ENCODE measurements at places on chromosomes 1 and 21.

GRCh38 chr1:204447190-204447589 lies 35.6 kb upstream of the PPP1R15B start:
- DNase-seq = no peak
- peaks cover 54% of the 10 kb centered on the region for H3K4me1 ChIP-seq
- H3K27me3 ChIP-seq = no peaks in the 10 kb centered on the region
- H3K4me3 ChIP-seq = no peak overlapping the region
- no peak overlapping the region for H3K27ac ChIP-seq

DNA sequence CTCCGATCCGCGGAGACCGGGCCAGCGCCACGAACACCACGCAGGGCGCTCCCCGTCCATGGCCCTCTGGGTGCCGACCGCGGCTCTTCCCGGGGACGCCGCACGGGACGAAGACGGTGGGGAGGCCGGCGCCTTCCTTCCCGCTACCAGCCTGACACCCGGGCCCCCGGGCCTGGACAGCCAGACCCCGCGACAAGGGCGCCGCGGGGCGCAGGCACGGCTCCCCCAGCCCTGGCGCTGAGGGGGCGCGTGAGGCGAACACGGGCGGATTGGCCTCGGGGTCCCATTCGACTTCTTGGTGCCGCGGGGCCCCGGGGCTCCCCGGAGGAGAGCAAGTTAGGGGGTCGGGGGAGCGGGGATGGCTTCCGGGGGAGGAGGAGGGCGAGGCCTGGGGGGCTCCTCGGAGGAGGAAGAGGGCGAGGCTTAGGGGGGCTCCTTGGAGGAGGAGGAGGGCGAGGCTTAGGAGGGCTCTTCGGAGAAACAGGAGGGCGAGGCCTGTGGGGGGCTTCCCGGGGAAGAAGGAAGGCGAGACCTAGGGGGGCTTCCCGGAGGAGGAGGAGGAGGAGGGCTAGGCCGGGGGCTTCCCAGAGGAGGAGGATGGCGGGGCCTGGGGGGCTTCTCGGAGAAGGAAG lies 537 bp upstream of the KLHL17 start:
- H3K27me3 ChIP-seq = peaks cover 2% of the 10 kb centered on the region
- peaks cover 11% of the 10 kb centered on the region for H3K36me3 ChIP-seq
- H3K4me1 ChIP-seq = peaks cover 7% of the 10 kb centered on the region
- peak overlapping the region; percentile 97 for H3K4me3 ChIP-seq
- no peak for DNase-seq

- H3K27me3 ChIP-seq = peaks cover 3% of the 10 kb centered on the region
- H3K4me3 ChIP-seq = peak overlapping the region; percentile 58
- peak; percentile 17 for DNase-seq
- peaks cover 70% of the 10 kb centered on the region for H3K36me3 ChIP-seq
- peak overlapping the region; percentile 99 for H3K27ac ChIP-seq
Observed at GRCh38 chr1:100941098-100941527, 45.2 kb downstream of the SLC30A7 start.

- no peaks in the 10 kb centered on the region for H3K36me3 ChIP-seq
- no peaks in the 10 kb centered on the region for H3K4me1 ChIP-seq
- H3K4me3 ChIP-seq = no peak overlapping the region
- H3K27me3 ChIP-seq = no peaks in the 10 kb centered on the region
Observed at GRCh38 chr21:46127239-46128105, 27.9 kb downstream of the FTCD start.

DNA sequence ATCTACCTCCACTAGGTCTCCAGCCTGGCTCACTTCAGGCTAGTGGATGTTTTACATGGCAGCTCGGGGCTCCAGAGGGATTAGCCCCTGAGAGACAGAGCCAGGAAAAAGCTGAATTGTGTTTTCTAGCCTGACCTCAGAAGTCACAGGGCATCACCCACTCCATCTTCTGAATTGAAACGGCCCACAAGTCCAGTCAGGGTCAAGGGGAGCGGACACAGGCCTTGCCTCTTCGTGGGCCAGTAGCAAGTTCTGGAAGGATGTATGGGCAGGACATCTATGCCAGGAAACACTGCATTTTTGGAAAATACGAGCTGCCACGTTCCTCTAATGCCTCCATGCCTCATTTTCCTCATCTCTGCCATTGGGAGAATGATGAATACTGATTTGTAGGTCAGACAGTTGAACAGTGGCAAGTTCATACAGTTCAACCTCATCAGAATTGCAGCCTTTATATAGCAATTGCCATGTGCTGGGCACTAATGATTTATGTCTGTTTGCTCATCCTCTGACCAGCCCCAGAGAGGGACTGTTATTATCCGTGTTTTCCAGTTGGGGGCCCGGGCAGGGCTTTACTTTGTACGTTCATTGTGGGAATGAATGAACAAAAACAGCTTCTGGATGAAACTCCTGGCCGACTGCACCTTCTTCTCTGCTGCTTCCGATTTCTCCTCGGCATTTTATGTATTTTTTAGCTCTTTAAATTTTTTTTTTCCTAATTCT lies 23.2 kb upstream of the PCBP3 start:
- no peaks in the 10 kb centered on the region for H3K36me3 ChIP-seq
- H3K4me1 ChIP-seq = peaks cover 12% of the 10 kb centered on the region
- no peak overlapping the region for H3K27ac ChIP-seq
- H3K27me3 ChIP-seq = peaks cover 25% of the 10 kb centered on the region
- H3K4me3 ChIP-seq = no peak overlapping the region
- DNase-seq = no peak

GRCh38 chr1:29990304-29990703 lies 733.1 kb downstream of the MATN1 start:
- no peaks in the 10 kb centered on the region for H3K4me1 ChIP-seq
- H3K27me3 ChIP-seq = no peaks in the 10 kb centered on the region
- no peak for DNase-seq
- no peaks in the 10 kb centered on the region for H3K36me3 ChIP-seq

DNA sequence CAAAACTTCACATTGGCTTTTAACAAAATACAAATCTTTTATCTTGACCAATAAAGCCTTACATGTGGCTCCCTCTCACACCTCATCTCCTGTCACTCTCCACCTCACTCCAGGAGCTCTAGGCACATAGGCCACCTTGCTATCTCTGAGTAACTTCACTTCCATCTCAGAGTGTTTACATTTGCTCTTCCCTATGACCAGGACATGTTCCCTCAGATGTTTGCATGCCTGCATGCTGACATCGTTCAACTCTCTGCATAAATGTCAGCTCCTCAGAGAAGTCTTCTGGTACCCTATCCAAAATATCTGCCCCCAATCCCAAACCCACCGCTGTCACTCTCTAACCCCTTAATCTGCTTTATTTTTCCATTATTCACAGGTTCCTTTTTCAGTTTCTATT lies 110.9 kb downstream of the TOMM20 start:
- H3K27ac ChIP-seq = peak overlapping the region; percentile 95
- DNase-seq = no peak
- H3K4me1 ChIP-seq = peaks cover 89% of the 10 kb centered on the region

- H3K4me3 ChIP-seq = no peak overlapping the region
- H3K36me3 ChIP-seq = no peaks in the 10 kb centered on the region
- no peak for DNase-seq
- no peak overlapping the region for H3K27ac ChIP-seq
Observed at GRCh38 chr1:200706111-200706814, 32.4 kb upstream of the CAMSAP2 start.

- no peak for DNase-seq
- no peaks in the 10 kb centered on the region for H3K4me1 ChIP-seq
- no peak overlapping the region for H3K4me3 ChIP-seq
- no peak overlapping the region for H3K27ac ChIP-seq
Observed at GRCh38 chr1:147349533-147349932, 107.0 kb downstream of the CHD1L start.

GRCh38 chr1:207499573-207499972 lies 3.6 kb downstream of the CR1 start:
- H3K4me1 ChIP-seq = peaks cover 12% of the 10 kb centered on the region
- H3K27me3 ChIP-seq = peaks cover 42% of the 10 kb centered on the region
- DNase-seq = peak; percentile 46
- H3K4me3 ChIP-seq = no peak overlapping the region
- no peaks in the 10 kb centered on the region for H3K36me3 ChIP-seq

- H3K4me1 ChIP-seq = peaks cover 42% of the 10 kb centered on the region
- no peak for DNase-seq
- no peak overlapping the region for H3K4me3 ChIP-seq
- H3K27me3 ChIP-seq = peaks cover 2% of the 10 kb centered on the region
- peaks cover 3% of the 10 kb centered on the region for H3K36me3 ChIP-seq
Observed at GRCh38 chr1:235290740-235291502, 37.1 kb downstream of the ARID4B start.

DNA sequence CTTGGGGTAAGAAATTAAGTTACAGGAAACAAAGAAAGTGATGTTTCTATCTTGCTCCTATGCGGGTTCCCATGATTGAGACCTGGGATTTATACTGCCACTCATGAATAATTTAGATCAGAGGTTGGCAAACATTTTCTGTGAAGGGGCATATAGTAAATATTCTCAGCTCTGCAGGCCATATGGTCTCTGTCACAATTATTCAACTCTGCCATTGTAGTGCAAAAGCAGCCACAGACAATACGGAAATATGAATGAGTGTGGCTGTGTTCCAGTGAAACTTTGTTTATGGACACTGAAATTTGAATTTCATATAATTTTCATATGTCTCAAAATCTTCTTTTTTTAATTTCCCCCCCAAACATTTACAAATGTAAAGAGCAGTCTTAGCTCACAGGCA lies 127.2 kb downstream of the FOXD2 start:
- peaks cover 12% of the 10 kb centered on the region for H3K27me3 ChIP-seq
- H3K4me3 ChIP-seq = no peak overlapping the region
- no peak for DNase-seq
- no peak overlapping the region for H3K27ac ChIP-seq

DNA sequence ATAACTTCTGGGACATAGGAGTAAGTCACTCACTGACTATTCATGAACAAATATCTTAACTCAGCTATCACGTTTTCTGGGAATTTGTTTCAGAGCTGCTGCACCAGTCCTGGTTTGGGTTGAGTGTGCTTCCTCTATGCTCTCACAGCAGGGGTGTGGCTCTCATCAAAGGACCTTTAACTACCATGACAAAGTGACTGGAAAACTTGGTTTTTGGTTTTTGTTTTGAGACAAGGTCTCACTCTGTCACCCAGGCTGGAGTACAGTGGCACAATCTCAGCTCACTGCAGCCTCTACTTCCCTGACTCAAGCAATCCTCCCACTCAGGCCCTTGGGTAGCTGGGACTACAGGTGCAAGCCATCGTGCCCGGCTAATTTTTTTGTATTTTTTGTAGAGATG lies 4.1 kb downstream of the ILDR2 start:
- no peak overlapping the region for H3K27ac ChIP-seq
- DNase-seq = no peak
- H3K4me1 ChIP-seq = peaks cover 67% of the 10 kb centered on the region
- peaks cover 21% of the 10 kb centered on the region for H3K27me3 ChIP-seq
- peaks cover 3% of the 10 kb centered on the region for H3K36me3 ChIP-seq

DNA sequence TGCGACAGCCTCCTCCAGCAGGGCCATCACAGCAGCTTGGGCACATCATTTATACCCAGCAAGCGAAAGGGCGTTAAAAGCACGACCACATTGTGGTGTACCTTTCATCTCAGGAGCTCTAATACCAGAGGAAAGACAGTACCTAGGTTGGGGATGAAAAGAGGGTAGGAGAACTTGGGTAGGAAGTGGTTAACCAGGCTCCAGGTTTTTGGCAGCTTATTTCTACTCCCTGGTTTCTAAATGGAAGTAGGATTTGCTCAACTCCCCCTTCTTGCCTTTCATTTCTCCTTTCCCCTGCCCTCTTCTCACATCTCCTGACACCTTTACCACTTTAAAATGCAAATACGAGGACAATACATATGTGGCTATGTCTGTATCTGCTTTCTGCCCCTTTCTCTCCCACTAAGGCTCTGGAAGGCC lies 30.2 kb downstream of the FAM177B start:
- H3K36me3 ChIP-seq = peaks cover 2% of the 10 kb centered on the region
- DNase-seq = no peak
- peaks cover 13% of the 10 kb centered on the region for H3K27me3 ChIP-seq
- H3K4me1 ChIP-seq = no peaks in the 10 kb centered on the region

DNA sequence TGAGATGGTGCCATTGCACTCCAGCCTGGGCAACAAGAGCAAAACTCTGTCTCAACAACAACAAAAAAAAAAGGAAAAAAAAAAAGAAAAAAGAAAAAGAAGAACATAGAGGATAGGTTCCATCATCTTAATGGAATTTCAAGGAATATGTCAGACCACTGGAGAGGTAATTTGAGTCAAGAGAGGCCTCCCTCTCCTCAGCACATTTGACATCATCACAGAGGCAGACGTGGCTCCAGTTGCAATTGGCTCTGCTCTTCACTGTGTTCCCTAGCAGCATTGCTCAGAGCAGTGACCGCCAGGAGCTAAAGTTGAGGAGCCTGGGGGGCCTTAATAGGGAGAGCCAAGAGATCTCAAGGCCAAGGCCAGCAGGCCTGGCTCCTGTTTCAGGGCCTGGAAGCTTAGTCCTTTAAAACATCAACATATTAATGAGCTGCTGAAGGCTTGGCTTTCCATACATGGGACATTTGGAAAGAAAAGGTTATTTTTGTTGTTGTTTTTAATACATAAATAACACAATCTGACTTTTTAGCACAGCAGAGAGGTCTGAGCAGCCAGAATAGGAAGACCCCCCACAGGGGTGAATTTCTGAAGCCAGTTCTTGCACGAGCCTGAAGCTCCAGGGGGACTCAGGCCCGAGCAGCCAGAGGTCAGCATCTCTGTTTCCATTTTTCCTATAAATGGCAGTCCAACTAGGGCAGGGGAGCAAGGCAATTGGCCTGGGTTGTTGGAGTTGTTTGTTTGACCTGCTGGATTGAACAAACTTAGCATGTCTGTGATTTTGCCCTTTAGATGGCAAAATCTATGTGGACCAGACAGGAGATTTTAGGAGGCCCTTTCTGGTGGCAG lies 118.3 kb upstream of the FGGY start:
- no peaks in the 10 kb centered on the region for H3K4me1 ChIP-seq
- peaks cover 2% of the 10 kb centered on the region for H3K27me3 ChIP-seq
- no peak for DNase-seq
- H3K4me3 ChIP-seq = no peak overlapping the region
- no peak overlapping the region for H3K27ac ChIP-seq

DNA sequence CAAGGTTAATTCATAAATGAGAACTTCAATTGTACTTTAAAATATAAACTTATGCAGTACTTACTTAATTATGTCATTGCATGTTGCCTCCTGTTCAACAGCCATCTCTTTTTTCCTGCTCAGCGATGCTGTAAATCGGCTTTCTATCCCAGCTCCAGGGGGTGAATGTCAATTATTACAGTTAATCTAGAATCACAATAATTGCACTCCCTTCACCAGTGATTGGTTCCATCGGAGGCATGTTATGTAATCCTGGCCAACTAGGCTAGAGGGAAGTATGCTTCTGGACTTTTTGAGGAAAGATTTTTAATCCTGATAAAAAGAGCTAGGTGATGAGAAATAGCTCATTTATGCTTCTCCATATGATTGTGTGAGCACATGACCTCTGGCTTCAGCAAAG lies 53.8 kb upstream of the SGIP1 start:
- H3K4me3 ChIP-seq = no peak overlapping the region
- no peaks in the 10 kb centered on the region for H3K4me1 ChIP-seq
- no peak overlapping the region for H3K27ac ChIP-seq
- peaks cover 6% of the 10 kb centered on the region for H3K27me3 ChIP-seq
- no peaks in the 10 kb centered on the region for H3K36me3 ChIP-seq
- DNase-seq = no peak
